ENCODE measurements at places on chromosomes 3 and 15.

DNA sequence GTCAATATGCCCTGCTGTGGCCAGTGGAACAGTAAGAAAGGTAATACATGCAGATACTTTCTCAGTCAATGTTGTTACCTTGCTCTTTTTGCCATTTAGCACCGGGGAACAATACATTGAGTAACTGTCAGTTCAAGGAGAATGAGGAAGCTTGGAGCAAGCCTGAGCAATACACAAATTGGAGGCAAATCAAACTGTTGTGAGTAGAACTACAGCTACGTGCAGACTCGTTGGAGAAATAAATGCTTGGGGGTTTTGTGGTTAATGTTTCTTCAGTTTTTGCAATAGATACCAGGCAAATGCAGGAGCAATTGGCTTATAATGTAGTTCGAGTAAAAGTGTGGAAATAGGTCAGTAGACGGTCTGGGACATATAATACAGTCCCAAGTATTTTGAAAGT, 587.3 kb upstream of the ROBO1 start:
- DNase-seq: no peak

DNA sequence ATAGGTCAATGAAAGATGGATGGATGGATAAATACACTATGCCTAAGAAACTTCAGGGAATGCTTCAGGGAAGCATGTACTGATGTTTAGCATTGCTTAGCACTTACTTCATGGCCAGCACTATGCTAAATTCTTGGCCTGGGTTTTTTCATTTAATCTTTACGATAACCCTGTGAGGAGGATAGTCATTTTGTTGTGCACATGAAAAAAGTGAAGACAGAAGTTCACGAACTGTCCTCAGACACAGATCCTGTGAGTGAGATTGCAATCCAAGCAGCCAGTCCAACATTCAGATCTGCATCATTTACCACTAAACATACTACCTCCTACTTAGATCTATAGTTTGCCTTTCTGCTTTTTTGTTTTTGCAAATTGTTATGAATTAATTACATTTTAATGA, 510.8 kb upstream of the AGTR1 start:
- no peak for DNase-seq

DNA sequence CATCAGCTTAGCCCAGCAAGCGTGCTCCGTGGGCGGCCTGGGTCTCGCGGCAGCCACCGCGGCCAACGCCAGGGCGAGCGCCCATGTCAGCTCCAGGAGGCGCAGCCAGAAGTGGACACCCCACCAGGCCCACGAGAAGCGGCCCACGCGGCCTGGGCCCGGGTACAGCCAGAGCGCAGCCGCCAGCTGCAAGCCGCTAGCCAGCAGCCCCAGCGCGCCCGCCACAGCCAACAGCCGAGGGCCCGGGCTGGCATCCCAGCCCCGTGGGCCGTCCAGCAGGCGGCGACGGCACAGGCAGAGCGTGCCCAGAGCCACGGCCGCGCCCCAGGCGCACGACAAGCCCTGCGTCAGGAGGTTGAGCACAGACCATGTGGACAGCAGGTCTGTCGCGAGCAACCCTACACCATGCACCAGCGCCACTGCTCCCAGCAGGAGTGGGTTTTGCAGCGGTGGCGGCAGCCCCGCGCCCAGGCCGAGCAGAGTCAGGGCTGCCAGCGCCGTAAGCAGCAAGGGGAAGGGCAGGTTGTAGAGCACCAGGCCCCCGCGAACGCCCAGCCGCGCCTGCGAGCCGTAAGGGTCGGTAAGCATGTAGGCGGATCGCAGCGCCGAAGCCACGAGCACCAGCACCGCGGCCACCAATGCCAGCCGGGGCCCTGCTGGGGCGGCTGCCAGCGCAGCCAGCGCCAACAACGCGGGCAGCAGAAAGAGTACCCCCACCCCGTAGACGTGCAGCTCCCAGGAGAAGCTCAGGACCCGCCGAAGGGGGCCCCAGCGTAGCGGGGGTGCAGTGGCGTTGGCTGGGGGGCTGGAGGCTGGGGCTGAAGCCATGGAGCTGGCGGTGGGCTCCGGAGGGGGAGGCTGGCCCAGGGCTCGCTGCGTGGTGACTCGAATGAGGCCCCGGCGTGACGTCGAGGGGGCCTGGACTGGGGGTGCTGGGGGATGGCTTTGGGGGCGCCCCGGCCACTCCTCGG, 4.9 kb downstream of the PRRT3 start:
- DNase-seq: peak; percentile 85

- DNase-seq: no peak
Measured at GRCh38 chr15:84915606-84915958, 31.1 kb downstream of the SLC28A1 start.

DNA sequence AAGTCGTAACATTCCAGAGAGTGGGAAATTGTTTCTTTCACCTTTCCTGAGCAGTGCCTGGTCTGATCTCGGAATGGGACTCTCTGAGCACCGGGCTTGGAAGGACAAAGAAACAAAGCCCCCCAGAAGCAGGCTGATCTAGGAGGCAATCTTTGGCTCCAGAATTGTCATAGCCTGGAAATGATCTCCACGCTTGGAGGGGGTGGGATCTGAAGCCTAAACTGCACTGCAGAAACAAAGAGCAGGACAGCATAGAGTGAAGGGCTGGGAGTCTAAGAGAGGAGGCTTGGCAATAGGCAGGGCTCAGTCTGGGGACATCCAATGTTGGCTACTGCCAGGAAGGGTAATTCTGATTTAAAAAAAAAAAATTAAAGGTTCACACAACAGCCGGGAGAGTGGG, 1.9 kb downstream of the CRABP1 start:
- peak; percentile 15 for DNase-seq

GRCh38 chr3:158091531-158091930, 14.7 kb downstream of the SHOX2 start:
- peak; percentile 67 for DNase-seq

- no peak for DNase-seq
Measured at GRCh38 chr15:71199384-71200351, 84.4 kb downstream of the THSD4 start.

DNA sequence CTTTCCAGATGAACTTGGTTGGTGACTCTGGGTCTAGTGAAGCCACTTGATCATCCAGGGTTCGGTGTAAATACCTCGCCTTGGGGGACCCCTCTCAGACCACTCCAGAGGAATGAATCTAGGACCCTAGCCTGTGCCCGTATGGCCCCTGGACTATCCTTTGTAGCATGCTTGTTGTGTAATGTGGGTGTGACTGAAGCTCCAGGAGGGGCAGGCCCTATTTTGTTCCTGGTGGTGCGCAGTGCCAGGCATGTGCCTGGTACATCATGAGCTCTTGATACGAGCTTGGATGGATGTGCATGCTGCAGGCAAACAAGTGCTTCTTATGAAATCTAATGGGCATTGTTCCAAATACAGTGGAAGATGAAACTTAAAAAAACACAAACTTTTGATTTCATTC, 82.8 kb downstream of the EBLN2 start:
- DNase-seq: no peak

DNA sequence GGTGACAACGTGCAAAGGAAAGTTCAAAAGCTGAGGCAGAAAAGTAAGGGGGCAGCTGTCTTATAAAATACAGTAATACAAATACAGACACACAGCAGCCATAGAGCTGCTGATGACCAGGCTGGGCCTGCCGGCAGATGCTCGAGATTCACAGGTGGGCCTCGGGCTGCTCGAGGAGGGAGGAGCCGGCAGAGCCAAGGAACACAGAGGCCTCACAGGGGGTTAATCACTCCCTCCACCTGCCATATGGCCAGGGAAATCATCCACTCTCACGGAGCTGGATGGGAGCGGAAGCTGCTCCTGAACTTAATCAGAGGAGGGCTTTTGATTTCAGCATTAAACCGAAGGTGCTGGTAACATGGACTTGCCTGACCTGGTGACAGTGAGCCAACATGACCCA, 29.6 kb upstream of the MGLL start:
- peak; percentile 99 for DNase-seq

DNA sequence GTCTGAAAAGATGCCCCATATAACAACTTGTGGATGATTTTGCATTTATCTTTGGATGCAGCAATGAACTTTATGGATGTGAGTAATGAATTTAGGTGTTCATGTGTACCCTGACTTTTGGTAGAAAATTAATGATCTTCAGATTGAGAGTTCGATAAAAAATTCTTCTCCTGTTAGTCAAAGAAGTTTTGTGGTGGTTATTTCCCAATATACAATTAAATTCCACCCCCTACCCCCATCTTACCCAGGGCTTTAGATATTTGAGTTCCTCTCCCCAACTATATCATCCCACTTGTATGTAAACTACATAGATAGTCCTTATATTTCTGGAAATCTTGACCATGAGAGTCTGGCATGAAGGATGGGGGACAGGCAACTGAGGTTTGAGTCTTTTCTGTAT, 126.1 kb upstream of the ALDH1A3 start:
- no peak for DNase-seq

DNA sequence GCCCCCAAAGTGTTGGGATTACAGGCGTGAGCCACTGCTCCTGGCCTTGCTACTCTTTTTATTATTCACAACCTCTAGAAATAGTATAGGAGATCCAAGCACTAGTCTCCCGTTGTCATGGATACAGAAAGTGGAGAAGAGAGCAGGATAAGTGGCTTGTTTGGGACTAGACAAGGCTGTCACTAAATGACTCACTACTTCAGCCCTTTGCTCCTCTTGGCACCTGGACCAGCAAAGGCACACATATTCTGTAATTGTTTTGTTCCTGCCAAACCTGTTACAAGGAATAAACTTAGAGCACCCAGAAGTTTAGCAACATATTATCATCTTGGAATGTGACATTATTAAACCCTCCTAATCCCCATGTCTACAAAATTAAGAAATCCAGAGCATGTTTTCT, 427.2 kb upstream of the THBS1 start:
- no peak for DNase-seq

- no peak for DNase-seq
Measured at GRCh38 chr3:32969656-32970055, 18.2 kb downstream of the CCR4 start.
